Esophagus squamous epithelium (tissue), 5 donors: ENCODE measurements at places on chromosomes 3 and 15.

- H3K27ac ChIP-seq: no peak overlapping the region
- no peaks in the 10 kb centered on the region for H3K27me3 ChIP-seq
- no peaks in the 10 kb centered on the region for H3K36me3 ChIP-seq
- H3K4me3 ChIP-seq: no peak overlapping the region
These were observed 12.0 kb downstream of the TBC1D5 start for GRCh38 chr3:17730318-17730967.

GRCh38 chr15:44069489-44069888 lies 125.6 kb downstream of the FRMD5 start:
- H3K36me3 ChIP-seq: no peaks in the 10 kb centered on the region
- no peak for DNase-seq
- no peak overlapping the region for H3K4me3 ChIP-seq
- H3K27me3 ChIP-seq: no peaks in the 10 kb centered on the region
- no peak overlapping the region for H3K27ac ChIP-seq

- no peak overlapping the region for H3K4me3 ChIP-seq
- H3K4me1 ChIP-seq: peaks cover 14% of the 10 kb centered on the region
- H3K27ac ChIP-seq: no peak overlapping the region
- no peak for DNase-seq
- H3K36me3 ChIP-seq: no peaks in the 10 kb centered on the region
These were observed 5.0 kb downstream of the MASP1 start for GRCh38 chr3:187286467-187287059.

GRCh38 chr3:130738241-130738640 lies 8.4 kb downstream of the PIK3R4 start:
- DNase-seq: no peak
- no peak overlapping the region for H3K27ac ChIP-seq
- no peaks in the 10 kb centered on the region for H3K27me3 ChIP-seq
- H3K4me1 ChIP-seq: peaks cover 37% of the 10 kb centered on the region
- no peak overlapping the region for H3K4me3 ChIP-seq

DNA sequence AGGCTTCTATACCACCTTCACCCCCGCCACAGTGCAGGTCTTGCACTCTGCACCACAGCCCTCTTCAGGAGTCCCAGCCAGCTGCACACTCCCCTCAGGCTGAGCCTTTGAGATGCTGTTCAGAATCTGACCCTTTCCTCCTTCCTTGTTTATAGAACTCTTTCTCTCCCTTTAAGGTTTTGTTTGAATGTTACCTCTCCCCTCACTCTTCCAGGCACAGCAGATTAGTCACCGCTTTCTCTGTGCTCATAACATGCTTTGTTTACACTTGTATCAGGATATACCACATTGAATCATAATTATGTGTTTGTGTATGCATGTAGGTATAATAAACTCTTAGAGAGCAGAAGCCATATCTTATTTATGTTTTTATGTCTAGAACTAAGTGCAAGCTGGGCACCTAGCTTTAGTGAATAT lies 168.4 kb upstream of the BCL6 start:
- peaks cover 50% of the 10 kb centered on the region for H3K4me1 ChIP-seq
- DNase-seq: no peak
- no peaks in the 10 kb centered on the region for H3K36me3 ChIP-seq
- H3K27ac ChIP-seq: peak overlapping the region; percentile 82
- no peaks in the 10 kb centered on the region for H3K27me3 ChIP-seq
- H3K4me3 ChIP-seq: no peak overlapping the region

GRCh38 chr3:159734681-159735080 lies 254.0 kb upstream of the IL12A start:
- H3K4me1 ChIP-seq: no peaks in the 10 kb centered on the region
- no peaks in the 10 kb centered on the region for H3K27me3 ChIP-seq
- no peak overlapping the region for H3K27ac ChIP-seq
- no peak for DNase-seq
- H3K36me3 ChIP-seq: no peaks in the 10 kb centered on the region

DNA sequence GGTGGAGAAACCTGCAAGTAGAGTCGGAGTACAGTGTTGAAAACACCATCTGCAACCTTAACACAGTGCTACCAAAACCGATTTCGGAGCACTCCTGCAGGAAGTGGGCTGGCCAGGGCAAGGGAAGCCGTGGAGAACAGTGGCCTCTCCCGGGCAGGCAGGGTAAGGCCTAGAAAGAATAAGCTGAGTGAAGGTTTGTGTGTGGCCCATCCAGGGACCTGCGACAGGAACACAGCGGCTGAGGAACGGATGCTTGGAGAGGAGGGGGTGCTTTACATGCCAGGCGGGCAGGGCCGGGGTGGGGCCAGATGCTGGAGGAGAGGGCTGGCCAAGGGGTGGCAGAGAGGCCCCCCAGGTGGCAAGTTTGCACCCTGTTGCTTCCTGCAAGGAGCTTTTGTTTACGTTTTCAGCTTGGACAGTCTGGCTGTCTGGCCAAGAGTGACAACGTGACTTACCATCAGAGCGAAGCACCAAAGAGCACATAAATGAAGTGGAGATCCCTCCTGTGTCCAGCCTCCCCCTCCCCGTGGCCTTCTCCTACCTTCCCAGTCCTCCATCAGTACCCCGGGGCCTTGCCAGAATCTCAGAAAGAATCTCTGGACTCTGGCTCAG lies 156.5 kb downstream of the PGPEP1L start:
- no peaks in the 10 kb centered on the region for H3K27me3 ChIP-seq
- peak overlapping the region; percentile 87 for H3K27ac ChIP-seq
- peaks cover 31% of the 10 kb centered on the region for H3K4me1 ChIP-seq
- H3K4me3 ChIP-seq: peak overlapping the region; percentile 76
- DNase-seq: peak; percentile 10

DNA sequence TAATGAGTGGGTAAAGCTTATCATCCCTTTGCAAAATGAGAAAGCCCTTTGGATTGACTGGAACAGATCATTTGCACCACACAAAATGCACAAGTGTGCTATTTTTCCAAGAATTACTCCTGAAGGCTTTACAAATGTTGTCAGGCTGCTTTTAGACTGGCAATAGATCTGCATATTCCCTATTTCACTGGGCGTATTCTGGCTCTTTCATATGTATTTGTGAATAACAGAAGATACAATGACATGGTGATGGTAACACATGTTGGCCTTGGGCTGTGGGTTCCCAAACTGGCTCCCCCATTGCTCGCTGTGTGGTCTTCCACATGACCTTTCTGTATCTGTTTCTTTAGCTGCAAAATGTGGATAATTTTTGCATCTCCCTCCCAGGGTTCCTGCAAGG lies 303.4 kb upstream of the CHRM5 start:
- H3K4me3 ChIP-seq: no peak overlapping the region
- no peak for DNase-seq
- no peaks in the 10 kb centered on the region for H3K36me3 ChIP-seq
- H3K27ac ChIP-seq: no peak overlapping the region
- H3K4me1 ChIP-seq: no peaks in the 10 kb centered on the region

DNA sequence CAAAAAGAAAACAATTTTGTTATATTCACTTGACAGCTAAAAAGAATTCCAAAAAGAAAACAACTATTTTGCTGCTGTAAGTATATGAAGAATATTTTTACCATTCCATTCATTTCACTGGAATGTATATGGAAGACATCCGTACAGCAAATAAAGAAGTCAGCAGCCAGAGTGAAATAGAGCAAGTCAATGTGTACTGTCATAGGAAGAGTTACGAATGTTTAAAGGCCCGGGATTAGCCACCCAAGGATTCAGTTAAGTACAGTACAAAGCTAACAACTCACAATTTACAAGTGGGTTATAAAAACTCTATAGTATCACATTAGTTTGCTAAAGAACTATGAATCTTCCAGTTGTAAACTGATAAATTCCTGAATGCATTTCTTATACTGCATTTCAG lies 14.4 kb upstream of the XXYLT1 start:
- no peak overlapping the region for H3K27ac ChIP-seq
- no peak overlapping the region for H3K4me3 ChIP-seq
- no peaks in the 10 kb centered on the region for H3K4me1 ChIP-seq
- H3K27me3 ChIP-seq: no peaks in the 10 kb centered on the region
- peaks cover 8% of the 10 kb centered on the region for H3K36me3 ChIP-seq
- DNase-seq: no peak

DNA sequence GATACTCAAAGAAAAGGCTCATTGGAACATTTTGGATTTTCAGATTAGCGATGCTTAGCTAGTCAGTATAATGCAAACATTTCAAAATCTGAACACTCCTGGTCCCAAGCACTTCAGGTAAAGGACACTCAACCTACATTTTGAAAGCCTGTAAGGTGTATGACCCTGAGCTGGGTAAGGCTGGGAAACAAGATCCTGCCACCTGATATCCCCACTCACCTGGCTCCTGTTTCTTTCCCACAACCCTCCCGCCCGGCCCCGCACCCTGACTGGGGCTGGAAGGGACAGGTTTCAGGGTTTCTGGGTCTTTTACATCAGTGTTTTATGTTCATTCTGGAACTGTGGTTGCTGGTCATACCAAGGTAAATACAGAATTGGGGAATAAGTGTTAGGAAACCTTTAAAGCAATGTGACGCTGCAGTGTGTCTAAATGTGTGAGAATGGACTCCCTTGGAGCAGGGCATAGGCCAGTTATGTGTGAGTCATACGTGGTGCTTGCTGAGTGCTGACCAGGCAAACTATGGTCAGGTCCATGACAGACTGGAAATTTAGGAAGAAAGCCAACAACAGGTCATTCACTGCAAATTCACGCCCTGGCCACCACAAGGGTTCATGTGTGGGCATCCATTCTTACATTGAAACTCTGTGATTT lies 22.9 kb downstream of the CTXND1 start:
- H3K36me3 ChIP-seq: no peaks in the 10 kb centered on the region
- no peak overlapping the region for H3K4me3 ChIP-seq
- H3K27me3 ChIP-seq: no peaks in the 10 kb centered on the region
- H3K27ac ChIP-seq: no peak overlapping the region
- H3K4me1 ChIP-seq: no peaks in the 10 kb centered on the region
- DNase-seq: no peak

DNA sequence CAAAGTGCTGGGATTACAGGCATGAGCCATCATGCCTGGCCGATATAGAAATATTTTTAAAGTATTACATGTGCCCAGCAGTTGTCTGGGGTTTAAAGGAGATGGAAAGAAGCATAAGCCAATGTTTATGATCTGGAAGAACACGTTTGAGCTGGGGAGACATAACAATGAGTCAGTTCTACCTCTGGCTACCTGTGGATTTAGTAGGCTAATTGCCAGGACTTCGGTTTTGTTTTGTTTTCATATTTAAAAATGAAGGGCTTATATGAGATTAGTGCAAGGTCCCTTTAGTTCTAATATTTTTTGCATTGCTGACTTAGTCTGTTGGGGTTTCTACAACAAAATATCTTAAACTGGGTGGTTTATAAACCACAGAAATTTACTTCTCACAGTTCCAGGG lies 22.9 kb upstream of the TNFSF10 start:
- no peak for DNase-seq
- H3K36me3 ChIP-seq: no peaks in the 10 kb centered on the region
- no peak overlapping the region for H3K4me3 ChIP-seq
- peak overlapping the region; percentile 32 for H3K27ac ChIP-seq

DNA sequence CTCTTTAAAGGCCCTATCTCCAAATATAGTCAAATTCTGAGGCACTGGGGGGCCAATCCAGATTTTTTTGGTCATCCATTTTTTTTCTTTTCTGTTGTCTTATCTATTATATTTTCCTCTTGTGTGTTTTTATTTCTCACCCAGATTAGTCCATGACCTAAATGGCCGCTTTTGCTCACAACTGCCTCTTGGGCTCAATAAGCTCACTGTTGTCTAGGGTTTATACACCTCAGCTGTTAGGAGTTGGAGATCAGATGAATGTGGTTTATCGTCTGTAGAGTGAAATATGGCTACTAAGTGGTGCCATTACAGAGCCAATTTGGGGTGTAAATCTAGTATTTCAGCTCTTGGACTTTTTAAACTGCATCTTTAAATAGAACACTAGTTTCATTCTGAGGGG lies 173.3 kb downstream of the GHSR start:
- H3K4me3 ChIP-seq: no peak overlapping the region
- H3K27me3 ChIP-seq: no peaks in the 10 kb centered on the region
- H3K36me3 ChIP-seq: no peaks in the 10 kb centered on the region
- no peak for DNase-seq
- H3K4me1 ChIP-seq: peaks cover 11% of the 10 kb centered on the region

DNA sequence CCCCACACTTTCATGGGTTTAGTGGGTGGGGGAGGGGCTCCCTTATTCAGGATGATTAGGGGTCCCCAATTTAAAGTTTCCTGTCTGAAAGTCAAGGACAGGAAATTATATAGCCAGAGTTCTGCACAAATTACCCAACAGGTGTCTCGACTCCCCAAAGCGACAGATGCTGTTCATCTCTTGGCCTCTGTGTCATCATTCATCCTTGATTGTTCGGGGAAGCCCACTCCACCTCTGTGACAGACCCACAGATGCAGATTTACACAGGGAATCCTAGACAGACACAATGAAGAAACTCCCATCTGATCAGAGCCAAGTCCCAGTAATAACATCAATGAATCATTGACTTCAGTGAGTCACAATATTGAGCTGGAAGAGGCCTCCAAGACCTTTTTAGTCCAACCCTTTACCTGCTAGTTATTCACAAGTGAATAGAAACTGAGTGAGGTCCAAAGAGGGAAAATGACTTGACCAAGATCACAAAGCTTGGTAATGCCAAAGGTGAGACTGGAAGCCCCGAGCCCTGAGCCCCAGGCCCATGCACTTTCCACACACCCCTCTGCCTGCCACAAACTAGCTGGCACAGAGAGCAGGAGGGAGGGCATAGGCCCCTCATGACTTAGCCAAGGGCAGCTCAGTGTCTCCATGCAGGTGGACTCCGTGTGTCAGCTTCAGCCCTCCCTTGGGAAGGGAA lies 7.9 kb upstream of the SRP14 start:
- DNase-seq: no peak
- H3K36me3 ChIP-seq: no peaks in the 10 kb centered on the region
- peaks cover 41% of the 10 kb centered on the region for H3K4me1 ChIP-seq
- peaks cover 10% of the 10 kb centered on the region for H3K27me3 ChIP-seq
- H3K4me3 ChIP-seq: no peak overlapping the region

GRCh38 chr3:48301800-48302166 lies 31.7 kb downstream of the SPINK8 start:
- H3K36me3 ChIP-seq: peaks cover 5% of the 10 kb centered on the region
- DNase-seq: no peak
- peaks cover 7% of the 10 kb centered on the region for H3K4me1 ChIP-seq

DNA sequence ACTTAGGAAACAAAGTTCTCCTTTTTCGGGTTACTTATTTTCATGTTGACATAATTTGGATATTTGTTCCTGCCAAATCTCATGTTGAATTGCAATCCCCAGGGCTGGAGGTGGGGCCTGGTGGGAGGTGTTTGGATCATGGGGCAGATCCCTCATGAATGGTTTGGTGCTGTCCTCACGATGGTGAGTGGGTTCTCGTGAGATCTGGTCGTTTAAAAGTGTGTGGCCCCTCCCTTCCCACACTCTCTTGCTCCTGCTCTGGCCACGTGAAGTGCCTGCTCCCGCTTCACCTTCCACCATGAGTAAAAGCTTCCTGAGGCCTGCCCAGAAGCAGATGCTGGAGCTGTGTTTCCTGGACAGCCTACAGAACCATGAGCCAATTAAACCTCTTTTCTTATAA lies 43.7 kb upstream of the MCF2L2 start:
- no peaks in the 10 kb centered on the region for H3K36me3 ChIP-seq
- no peak overlapping the region for H3K4me3 ChIP-seq
- H3K4me1 ChIP-seq: no peaks in the 10 kb centered on the region
- no peak overlapping the region for H3K27ac ChIP-seq
- H3K27me3 ChIP-seq: no peaks in the 10 kb centered on the region
- DNase-seq: no peak

- no peak overlapping the region for H3K27ac ChIP-seq
- DNase-seq: no peak
- peaks cover 10% of the 10 kb centered on the region for H3K4me1 ChIP-seq
- no peaks in the 10 kb centered on the region for H3K27me3 ChIP-seq
These were observed 123.6 kb downstream of the LIPC start for GRCh38 chr15:58555162-58556027.

- no peak overlapping the region for H3K27ac ChIP-seq
- H3K27me3 ChIP-seq: no peaks in the 10 kb centered on the region
- H3K36me3 ChIP-seq: no peaks in the 10 kb centered on the region
- no peak for DNase-seq
- peaks cover 3% of the 10 kb centered on the region for H3K4me1 ChIP-seq
- no peak overlapping the region for H3K4me3 ChIP-seq
These were observed 35.7 kb upstream of the ZNF770 start for GRCh38 chr15:35023804-35024203.
